ENCODE measurements at places on chromosomes 12 and 14.

GRCh38 chr12:129561304-129561703 lies 342.5 kb downstream of the TMEM132D start:
- DNase-seq: no peak

GRCh38 chr14:77498120-77498979 lies at the start of gene ISM2:
ISM2 (minus strand) TSS chr14:77498816; CDS start chr14:77498793, 23 bp downstream.
- DNase-seq: peak; percentile 27

- DNase-seq: no peak
Observed at GRCh38 chr14:45181806-45182205, 46.1 kb downstream of the FANCM start.

DNA sequence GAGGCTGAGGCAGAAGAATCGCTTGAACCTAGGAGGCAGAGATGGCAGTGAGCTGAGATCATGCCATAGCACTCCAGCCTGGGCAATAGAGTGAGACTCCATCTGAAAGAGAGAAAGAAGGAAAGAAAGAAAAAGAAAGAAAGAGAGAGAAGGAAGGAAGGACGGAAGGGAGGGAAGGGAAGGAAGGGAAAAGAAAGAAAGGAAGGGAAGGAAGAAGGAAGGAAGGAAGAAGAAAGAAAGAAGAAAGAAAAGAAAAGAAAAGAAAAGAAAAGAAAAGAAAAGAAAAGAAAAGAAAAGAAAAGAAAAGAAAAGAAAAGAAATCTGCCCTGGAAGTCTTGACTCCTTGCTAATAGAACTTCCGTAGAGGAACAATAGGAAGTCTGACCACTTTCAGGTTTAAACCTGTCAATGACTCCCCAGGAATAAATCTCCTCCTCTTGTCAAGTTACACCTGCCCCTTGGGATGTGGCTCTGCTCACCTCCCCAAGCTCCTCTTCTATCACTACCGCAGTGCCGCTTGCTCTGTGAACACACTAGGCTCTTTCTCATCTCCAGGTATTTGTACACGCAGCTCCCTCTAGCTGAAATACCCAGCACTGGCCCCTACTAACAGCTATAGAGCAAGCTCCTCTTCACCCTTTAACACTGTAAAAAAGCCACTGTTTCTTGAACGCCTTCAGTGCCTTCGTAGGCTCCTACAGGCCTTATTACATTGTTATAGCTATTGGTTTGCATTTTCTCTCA lies 773.1 kb upstream of the TBX3 start:
- DNase-seq: peak; percentile 13

- no peak for DNase-seq
Observed at GRCh38 chr14:65170318-65170717, 68.0 kb upstream of the MAX start.

DNA sequence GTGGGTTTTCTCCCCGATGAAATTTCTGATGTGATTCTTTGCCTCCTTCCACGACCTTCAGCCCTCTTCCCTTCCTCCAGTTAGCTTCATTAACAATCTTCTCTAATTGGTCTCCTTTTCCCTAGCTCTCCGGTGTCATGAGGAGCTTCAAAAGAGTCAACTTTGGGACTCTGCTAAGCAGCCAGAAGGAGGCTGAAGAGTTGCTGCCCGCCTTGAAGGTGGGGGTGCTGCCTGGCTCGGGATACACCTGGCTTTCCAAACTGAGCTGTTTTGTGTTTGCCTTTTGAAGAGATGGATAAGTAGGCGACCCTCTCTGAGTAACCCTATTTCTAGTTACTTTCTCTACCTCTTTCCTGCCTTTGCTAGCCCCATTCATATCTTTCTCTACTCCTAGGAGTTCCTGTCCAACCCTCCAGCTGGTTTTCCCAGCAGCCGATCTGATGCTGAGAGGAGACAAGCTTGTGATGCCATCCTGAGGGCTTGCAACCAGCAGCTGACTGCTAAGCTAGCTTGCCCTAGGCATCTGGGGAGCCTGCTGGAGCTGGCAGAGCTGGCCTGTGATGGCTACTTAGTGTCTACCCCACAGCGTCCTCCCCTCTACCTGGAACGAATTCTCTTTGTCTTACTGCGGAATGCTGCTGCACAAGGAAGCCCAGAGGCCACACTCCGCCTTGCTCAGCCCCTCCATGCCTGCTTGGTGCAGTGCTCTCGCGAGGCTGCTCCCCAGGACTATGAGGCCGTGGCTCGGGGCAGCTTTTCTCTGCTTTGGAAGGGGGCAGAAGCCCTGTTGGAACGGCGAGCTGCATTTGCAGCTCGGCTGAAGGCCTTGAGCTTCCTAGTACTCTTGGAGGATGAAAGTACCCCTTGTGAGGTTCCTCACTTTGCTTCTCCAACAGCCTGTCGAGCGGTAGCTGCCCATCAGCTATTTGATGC lies 797 bp downstream of the ESPL1 start:
- DNase-seq: no peak

- DNase-seq: peak; percentile 9
Observed at GRCh38 chr12:6667559-6668210, 4.8 kb upstream of the ING4 start.

- DNase-seq: no peak
Observed at GRCh38 chr14:54784060-54784459, 118.6 kb downstream of the GCH1 start.

DNA sequence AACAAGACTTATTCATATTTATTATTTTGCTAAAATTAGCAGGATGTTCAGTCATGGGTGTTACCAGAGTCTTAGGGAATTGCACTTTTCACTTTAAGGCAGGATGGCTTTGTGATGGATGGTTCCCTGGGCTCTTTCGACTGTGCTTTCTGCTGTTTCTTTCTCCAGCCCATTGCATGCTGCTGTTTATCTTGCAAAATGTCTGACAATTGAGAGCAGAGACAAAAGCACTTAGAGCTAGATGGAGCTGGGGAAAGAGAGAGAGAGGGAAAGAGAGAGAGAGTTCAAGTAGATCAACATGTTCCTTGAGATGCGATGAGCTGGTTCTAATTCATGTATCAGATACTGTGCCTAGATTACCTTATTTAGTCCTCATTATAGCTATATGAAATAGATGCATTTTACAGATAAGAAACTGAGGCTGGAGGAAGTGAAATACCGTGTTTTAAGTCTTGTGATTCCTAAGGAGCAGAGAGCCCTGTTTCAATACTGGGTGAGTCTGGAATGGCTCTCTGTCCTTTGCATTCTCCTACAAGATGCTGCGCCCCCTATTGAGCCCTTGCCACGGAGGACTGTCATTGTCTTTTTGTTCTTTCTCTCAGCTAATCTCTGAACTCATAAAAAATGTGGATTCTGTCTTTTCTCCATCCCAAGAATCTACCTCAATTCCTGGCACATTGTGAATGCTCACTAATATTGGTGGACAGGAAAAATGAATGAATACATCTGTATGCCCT lies 227.9 kb downstream of the ALG10B start:
- DNase-seq: no peak

Measured in lung microvascular endothelial cell (primary cell).